ENCODE measurements at places on chromosomes 2 and 18.

DNA sequence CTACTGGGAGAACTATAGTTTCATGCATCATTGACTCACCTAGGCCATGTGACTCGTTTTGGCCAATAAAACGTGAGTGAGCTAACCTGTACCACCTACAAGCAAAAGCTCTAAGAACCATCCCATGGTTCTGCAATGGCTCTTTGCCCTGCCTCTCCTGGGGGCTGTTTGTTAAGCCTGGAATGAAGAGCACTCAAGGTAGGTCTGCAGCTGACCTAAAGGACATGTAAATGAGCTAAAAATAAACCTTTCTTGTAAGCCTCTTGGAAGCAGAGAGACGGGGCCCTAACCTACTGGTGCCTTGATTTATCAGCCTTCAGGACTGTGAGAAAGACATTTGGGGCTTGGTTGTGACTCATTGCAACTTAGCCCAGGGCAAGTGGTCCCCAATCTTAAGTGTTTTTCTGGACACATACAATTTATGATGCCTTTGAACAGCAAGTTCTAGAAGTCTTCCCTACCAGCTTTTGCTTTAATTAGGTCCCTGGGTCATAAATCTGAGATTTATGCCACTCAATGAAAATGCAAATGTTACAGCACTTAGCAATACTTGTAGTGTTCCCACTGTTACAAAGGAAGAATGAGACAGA, 107.4 kb downstream of the OSBPL6 start:
- DNase-seq, result no peak

GRCh38 chr18:582465-582864, 2.3 kb downstream of the CETN1 start:
- DNase-seq, result no peak

GRCh38 chr2:193349642-193350041, 1154.9 kb upstream of the TMEFF2 start:
- no peak for DNase-seq

- DNase-seq, result no peak
These were observed 463 bp downstream of the HS1BP3 start for GRCh38 chr2:20650393-20650876.

DNA sequence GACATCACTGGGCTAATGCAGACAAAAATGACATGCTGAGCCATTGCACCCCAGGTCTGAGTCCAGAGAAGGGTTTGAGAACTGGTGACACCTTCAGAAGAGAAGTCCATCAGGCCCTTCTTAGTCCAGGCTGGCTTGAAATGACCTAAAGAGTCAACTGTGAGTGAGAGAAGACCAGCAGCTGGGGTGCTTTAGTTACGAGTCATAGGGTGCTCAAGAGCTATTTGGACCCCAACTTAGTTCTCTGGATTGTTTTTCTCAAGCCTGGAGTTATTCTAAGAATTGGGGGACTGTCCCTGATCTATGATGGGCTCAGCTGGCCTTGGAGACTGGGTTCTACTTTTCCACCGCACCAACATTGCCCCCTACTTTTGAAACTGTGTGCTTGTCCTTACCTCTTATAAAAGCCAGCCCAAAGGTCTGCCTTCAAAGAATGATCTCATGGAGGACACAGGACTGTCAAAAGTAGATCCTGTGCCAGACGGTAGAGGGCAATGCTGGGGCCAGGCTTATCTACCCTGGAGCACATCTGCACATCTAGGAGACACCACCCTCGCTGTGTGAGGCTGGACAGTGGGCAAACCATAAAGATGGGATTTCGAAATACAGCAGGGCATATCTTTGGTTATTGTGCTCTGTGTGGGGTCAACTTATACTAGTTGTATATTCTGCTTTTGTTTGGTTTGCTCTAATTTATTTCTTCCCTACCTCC, 333.0 kb upstream of the SLC14A2 start:
- no peak for DNase-seq

- no peak for DNase-seq
These were observed 43.3 kb downstream of the PLEKHB2 start for GRCh38 chr2:131148426-131148825.

DNA sequence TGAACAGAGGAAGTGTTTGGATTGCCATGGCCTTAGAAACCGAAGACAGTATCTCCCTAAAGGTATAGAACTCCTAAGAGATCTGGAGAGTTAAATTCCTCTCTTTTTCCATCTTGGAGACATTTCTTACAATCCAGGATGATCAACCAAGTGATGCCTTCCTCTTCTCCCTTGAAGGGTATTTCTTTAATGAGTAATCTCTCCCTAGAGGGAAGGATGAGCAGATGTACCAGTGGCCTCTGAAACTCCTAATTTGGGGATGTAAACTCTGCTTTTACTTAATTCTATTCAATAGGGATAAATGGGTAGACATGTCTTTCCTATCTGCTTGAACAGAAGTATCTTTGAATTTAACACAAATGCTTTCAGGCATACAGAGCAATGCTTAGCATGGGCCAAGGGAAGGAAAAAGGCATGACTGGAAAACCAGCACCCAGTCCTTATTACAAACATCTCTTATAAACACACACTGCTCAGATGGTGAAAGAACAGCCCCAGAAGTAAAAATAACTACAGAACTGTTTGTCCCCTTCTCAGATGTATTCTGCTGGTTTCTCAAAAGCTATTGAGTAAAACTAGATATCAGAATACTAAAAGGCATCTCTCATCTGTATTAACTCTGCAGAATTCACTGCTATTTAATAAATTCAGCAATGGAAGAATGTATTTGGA, 4.7 kb upstream of the THNSL2 start:
- DNase-seq, result no peak

- DNase-seq, result no peak
These were observed 500.1 kb downstream of the ARHGAP15 start for GRCh38 chr2:143629340-143629739.

DNA sequence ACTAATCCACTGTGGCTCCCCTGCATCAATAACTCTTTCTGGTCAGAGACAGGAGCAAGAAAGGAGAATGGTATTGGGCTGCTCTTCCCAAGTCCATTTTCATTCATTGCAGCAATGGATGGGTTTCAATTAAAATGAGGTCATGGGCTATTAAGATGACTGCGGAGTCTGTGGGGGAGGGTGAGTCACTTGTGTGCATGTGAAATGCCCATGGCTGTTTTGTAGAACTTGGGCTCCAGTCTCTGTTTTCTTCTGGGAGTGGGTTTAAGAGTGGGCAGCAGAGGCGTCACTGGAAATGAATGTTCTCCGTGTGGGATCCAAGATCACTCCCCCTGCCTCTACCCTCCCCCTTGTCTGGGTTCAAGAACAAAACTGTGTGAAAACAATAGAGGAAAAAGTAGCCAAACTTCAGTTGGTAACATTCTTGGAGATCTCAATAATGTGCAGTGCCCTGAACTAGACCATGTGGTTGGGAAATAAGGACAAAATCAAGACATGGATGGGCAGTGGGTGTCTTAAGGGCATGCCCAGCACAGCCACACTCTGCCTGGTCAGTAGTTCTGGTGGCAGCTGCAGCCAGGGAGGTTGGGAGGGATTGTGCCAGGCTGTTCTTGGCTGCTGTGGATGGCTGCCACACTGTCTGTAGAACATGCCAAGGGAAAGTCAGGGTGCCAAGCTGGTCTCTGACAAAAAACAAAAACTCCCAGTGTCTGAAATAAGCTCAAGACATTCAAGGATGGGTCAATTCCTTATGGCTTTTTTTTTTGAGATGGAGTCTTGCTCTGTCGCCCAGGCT, 68.2 kb upstream of the CXCR4 start:
- no peak for DNase-seq

Data from GM12892 (cell line).